ENCODE measurements at places on chromosomes 7 and 10.

DNA sequence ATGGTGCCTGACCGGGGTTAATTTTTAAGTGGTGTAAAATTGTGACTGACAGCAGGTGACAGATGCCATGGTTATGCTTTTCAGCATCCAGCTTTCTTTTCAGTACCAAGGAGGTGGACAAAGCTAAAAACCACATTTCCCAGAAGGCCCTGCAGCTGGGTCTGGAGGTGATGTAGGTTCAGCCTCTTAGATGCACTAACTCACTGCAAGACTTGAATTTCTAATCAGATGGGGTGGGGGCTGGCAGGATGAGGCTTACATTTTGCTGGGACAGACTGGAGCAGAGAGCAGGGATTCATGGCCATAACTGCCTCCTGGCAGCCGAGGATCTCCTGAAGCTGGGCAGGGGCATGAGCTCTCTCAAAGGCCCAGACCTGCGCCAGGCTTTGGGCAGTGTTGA is 52.4 kb downstream of the PDIA4 start:
- no peak for DNase-seq

- DNase-seq = no peak
Measured at GRCh38 chr7:55381696-55382095, 16.6 kb downstream of the LANCL2 start.

DNA sequence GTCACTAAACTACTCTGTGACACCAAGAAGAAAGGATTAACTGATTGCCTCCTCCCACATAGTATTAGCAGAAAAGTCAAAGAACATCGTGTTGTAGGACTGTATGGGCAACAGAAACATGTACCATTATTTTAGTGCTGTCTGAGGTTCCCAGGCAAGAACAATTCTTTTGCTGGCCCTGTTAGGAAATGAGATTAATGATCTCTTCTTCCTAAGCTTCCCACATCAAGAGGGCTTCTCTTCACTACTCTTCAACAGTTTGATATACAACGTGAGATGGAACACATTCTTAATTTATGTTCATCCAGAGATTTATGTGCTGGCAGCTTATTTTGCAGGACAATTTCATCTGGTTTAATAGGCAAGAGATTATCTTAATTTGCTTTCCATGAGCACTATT is 219.6 kb downstream of the DOCK4 start:
- DNase-seq = no peak

GRCh38 chr10:6918305-6918704 is 338.2 kb upstream of the PRKCQ start:
- DNase-seq = no peak

DNA sequence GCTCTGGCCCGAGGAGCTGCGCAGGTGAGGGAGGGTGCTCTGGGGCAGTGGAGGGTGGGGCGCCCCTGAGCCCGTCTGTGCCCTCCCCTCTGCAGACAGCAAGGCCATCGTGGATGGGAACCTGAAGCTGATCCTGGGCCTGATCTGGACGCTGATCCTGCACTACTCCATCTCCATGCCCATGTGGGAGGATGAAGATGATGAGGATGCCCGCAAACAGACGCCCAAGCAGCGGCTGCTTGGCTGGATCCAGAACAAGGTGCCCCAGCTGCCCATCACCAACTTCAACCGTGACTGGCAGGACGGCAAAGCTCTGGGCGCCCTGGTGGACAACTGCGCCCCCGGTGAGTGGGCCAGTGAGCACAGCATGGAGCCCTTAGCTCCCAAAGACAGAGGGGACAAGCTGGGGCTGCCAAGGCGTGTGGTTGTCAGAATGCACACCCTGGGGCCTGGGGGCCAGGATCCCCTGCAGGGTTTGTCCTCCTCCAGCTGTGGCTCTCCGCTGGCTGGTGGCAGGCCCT is 5.1 kb downstream of the FLNC start:
- no peak for DNase-seq

DNA sequence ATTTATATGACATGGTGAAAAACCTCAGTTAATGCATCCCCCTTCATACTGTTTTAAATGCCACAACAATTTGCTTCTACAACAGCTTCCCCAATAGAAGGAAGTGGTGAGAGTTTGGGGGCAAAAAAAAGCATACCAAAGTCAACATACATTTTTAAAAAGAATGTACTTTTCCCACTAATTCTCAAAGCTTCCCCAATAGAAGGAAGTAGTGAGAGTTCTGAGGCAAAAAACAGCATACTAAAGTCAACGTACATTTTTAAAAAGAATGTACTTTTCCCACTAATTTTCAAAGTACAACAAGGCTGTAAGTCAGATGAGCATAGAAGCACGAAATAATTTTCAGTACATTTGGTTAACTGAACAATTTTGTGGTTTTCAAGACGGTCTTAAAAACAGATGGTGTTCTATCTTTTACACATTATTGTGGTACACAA is 24.0 kb downstream of the WASL start:
- no peak for DNase-seq
